ENCODE measurements at places on chromosomes 7 and 10.

GRCh38 chr7:14690075-14690474 lies 212.5 kb downstream of the DGKB start:
- no peak for DNase-seq

DNA sequence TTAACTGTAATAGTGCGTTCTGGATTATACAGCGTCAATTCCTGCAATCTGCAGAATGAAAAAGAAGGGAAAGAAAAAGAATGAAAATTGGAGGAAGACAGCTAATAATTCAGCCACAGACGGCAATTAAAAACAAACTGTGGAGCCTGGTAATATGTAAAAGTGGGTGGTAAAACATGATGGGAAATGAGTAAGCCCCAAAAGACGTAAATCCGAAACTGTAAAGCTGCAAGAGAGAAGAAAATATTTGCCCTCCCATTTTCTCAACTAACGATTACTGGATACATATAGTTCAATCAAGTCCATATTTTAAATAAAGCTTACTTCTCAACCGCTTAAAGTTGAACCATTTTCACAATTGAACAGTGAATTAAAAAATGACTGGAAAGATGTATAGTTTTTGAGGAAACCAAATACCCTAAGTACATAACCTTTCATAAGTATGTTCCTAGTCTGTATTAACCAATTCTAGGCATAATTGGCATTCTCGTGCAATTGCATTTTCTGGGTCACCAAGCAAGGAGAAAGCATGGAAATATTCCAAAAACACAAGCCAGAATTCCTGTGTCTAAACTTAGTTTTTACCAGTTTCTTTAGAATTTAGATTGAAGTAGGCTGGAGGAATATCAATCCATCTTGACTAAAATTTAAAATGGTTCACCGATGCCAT lies 44.8 kb downstream of the MALSU1 start:
- no peak for DNase-seq

- no peak for DNase-seq
Measured at GRCh38 chr7:35379481-35379880, 125.6 kb upstream of the TBX20 start.

- no peak for DNase-seq
Measured at GRCh38 chr7:132200141-132200540, 376.1 kb downstream of the PLXNA4 start.

- no peak for DNase-seq
Measured at GRCh38 chr10:71970331-71970730, 6.1 kb downstream of the CHST3 start.

- DNase-seq = peak; percentile 68
Measured at GRCh38 chr7:54664235-54665228, 94.5 kb downstream of the SEC61G start.

- DNase-seq = no peak
Measured at GRCh38 chr7:44306606-44307005, 18.8 kb downstream of the CAMK2B start.

- no peak for DNase-seq
Measured at GRCh38 chr7:40799493-40800403, 664.9 kb downstream of the SUGCT start.

GRCh38 chr10:55091691-55092328 lies 290.8 kb upstream of the PCDH15 start:
- DNase-seq = no peak

GRCh38 chr10:33046792-33047191 lies 88.8 kb upstream of the ITGB1 start:
- no peak for DNase-seq

All from occipital lobe (tissue), 3 donors.